ENCODE measurements at places on chromosomes 13 and 19.

- DNase-seq: no peak
Measured at GRCh38 chr13:55091172-55091571, 2049.5 kb upstream of the PRR20A start.

DNA sequence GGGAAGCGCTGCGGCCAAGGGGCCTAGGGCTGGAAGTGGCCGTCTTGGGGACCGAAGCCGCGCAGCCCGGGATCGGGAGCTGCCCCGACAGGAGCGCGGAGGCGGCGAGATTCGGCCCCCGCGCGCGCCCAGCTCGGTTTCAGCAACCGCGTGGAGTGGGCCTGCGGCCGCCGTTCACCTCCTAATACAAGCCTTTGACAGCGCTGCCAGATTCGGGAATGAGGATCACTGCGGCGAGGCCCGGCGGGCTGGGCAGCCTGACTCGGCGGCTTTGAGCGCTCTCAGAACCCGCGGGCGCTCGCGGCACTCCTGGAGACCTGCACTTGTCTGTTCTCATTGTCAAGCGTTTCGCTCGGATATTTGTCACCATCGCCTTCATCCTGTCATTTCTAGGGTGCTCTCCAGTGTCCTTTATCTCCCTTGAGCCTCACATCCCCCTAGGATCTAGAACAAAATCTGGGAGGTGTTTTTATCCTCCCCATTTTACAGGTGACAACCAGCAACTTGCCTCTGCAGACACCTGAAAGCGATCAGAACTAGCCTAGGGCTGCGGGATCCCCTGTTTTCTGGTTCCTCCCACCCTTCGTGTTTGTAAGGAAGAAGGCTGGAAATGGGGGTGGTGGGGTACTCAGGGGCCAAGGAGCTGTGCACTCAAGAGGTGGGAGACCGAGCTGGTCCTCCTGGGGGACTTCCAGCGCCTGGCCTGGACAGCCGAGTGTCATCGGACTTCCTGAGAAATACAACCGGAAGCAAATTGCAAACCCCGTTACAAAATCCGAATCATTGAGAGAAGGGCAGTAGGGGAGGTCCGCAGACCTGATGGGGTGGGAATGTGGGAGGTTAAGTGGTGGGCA lies 1.5 kb upstream of the CDX2 start:
- DNase-seq: no peak

- no peak for DNase-seq
Measured at GRCh38 chr13:50675651-50676050, 167.8 kb downstream of the DLEU7 start.

DNA sequence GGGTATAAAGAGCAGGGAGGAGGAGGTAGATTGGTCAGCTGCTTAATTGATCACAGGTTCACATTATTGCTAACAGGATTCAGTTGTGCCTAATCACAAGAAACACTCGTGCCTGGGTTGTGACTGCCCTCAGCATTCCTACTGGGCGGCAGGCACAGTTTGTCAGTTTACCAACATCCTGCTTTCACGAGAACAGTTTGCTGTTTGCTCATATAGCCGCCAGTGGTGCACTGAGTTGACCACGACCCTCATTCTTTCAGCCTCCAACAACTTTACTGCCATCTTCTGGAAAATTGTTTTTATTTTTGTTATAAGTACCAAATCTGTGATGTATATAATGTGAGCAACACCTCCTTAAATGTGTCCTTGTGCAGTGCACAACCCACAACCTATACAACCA lies 16.2 kb upstream of the IFT88 start:
- no peak for DNase-seq

DNA sequence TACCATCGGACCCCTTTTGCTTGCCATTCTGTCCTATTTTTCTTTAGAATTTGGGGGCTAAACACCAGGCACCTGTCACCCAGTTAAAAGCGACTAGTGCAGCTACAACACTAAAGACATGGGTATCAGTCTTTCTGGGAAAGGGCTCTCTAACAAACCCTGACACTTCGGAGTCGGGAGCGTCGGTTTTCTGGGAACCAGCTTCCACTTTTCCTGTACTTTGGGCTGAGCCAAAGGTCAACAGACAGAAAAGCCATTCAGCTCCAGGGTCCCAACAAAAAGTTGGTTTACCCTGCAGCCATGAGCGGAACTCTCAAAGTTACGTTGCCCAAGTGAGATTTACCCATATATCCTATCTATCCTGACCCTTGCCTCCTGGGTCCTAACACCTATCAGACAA lies 337.0 kb upstream of the SLITRK5 start:
- DNase-seq: no peak

DNA sequence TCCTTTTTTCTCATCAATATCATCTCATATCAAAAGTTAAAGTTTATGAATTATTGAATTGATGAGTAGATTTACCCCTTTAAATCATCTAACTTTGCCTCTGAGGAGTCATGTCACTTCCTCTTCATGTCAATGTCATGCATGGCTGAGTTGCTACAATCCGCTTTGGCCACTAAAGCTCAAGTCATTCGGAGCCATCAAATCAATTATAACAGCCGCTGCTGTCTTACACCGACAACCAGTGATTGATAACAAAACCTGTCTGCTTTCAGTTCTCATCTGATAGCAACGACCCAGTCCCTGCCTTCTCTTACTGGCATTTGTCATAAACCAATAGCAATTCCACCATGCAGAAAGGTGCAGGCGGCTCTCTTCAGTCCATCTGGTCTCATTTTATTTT lies 429.3 kb downstream of the DIAPH3 start:
- no peak for DNase-seq

DNA sequence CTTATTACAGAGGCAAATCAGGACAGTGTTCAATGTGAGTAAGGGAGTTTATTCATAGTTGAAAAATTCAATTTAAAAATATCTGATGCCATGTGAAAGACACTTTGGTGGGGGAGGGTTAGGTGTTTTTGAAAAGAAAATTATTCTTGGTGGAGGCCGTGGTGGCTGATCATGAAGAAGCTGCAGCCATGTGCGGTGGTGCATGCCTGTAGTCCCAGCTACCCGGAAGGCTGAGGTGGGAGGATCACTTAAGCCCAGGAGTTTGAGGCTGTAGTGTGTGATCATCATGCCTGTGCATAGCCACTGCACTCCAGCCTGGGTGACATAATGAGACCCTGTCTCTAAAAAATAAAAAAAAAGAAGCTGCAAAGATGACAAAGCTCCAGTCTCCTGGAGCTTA lies 28.6 kb downstream of the WDFY2 start:
- DNase-seq: no peak

- DNase-seq: no peak
Measured at GRCh38 chr13:45368005-45368404, 27.0 kb upstream of the TPT1 start.

- no peak for DNase-seq
Measured at GRCh38 chr13:70874636-70875035, 766.4 kb upstream of the KLHL1 start.

DNA sequence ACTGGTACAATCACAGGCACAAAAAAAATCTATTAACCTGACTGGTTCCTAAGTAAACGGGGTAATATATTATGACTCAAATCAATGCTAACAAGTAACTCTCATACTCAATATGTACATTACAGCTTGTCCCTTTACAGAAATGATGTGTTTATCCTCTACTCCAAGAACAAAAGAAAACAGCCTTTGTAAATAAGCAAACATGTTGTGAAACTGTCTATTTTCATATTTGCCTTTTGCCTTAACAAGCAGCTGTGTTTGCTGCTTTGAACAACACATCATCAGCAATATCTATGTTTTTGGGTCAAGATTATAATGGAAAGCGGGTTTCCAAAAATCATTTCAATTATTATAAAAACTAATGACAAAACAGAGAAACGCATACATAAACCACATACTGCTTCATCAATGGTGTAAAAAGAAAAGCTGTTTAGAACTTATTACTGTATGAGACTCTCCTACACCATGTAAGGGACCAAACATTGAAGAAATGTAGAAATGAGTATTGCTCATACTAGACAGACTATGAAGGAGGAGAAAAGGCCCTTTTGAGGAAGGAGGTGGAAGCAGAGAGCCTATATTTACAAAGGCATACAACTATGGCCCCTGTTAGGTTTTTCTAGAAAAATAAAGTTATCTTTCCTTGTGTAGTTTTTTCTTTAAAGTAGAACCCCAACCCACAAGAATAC lies 14.8 kb downstream of the TBC1D4 start:
- DNase-seq: no peak

- DNase-seq: no peak
Measured at GRCh38 chr19:1167687-1168571, 6.1 kb downstream of the SBNO2 start.

DNA sequence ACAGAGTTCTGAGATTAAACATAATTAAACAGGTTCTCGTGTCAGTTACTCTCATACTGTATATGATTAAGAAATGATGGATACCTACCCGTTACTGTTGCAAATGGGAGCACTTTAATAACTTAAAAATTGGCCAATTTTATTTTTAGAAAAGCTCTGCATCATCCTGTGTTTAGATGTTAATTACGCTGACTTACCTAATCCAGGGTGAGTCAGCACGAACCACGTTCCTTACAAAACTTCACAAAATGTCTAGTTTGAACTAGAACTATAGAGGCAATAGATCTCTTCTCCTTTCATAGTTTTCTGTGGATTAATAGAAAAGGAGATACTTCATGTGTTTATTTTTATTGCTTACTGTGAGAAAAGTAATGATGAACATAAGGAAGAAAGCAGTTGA lies 363.9 kb downstream of the MYO16 start:
- DNase-seq: no peak

DNA sequence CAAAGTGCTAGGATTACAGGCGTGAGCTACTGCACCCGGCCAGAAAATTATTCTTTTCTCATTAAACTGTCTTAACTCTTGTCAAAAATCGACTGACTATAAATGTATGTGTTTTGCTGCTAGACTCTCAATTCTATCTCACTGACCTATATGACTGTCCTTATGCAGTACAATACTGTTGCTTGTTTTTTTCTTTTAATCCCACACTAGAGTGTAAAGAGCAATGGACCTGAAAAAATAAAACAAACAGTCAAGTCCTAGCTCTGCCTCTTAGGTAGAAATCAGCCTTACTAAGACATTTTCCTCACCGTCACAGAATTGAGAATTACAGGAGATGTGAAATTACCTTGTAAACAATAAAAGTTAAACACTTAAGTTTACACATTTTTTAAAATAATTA lies 35.1 kb downstream of the INTS6 start:
- DNase-seq: no peak

DNA sequence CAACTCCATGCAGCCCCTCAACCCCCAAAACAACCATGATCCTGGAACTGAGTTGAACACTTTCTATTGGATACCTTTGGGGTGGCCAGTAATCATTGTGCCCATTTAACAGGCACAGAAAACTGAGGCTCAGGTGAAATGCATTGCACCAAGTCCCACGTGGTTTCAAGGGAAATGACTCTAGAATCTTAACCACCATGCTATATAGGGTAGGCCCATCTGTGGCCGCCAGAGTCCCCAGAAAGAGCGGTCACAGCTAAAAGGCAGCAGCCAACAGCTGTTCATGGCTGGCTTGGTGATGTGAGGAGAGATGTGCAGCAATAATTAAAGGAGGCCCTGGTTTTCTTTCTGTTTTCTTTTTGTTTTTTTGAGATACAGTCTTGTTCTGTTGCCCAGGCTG lies 2.6 kb downstream of the CNN1 start:
- no peak for DNase-seq

DNA sequence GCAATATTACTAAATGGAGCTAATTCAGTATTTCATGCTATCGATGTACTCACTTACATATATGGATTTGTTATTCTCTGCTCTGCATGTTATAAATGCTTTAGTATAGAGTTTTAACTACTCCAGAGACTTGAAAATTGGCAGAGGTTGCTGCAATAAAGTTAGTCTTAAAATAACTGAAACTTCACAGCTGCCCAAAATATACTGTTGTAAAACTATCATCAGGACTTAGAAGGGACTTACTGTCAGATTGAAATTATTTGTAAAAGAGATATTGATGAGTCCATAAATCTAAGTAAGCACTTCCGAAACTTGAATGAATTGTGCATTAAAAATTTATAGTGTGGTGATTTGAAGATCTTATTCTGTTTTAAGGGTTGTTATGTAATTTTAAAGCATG lies 1178.2 kb upstream of the PCDH20 start:
- no peak for DNase-seq

DNA sequence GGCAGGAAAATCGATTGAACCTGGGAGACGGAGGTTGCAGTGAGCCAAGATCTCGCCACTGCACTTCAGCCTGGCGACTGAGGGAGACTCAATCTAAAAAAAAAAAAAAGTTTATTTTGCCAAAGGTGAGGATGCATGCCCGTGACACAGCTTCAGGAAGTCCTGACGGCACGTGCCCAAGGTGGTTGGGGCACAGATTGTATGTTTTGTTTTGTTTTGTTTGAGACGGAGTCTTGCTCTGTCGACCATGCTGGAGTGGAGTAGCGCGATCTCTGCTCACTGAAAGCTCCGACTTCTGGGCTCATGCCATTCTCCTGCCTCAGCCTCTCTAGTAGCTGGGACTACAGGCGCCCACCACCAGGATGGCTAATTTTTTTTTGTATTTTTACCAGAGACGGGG lies 3.3 kb upstream of the ZNF552 start:
- DNase-seq: no peak

- no peak for DNase-seq
Measured at GRCh38 chr13:46908501-46908900, 11.6 kb upstream of the HTR2A start.

GRCh38 chr13:50389726-50390125 lies 374.5 kb downstream of the KCNRG start:
- DNase-seq: no peak

GRCh38 chr13:74166261-74167004 lies 32.2 kb upstream of the KLF12 start:
- no peak for DNase-seq

GRCh38 chr13:41013835-41014234 lies 5.3 kb downstream of the ELF1 start:
- no peak for DNase-seq

- no peak for DNase-seq
Measured at GRCh38 chr19:54136086-54136863, 1.3 kb upstream of the CNOT3 start.

DNA sequence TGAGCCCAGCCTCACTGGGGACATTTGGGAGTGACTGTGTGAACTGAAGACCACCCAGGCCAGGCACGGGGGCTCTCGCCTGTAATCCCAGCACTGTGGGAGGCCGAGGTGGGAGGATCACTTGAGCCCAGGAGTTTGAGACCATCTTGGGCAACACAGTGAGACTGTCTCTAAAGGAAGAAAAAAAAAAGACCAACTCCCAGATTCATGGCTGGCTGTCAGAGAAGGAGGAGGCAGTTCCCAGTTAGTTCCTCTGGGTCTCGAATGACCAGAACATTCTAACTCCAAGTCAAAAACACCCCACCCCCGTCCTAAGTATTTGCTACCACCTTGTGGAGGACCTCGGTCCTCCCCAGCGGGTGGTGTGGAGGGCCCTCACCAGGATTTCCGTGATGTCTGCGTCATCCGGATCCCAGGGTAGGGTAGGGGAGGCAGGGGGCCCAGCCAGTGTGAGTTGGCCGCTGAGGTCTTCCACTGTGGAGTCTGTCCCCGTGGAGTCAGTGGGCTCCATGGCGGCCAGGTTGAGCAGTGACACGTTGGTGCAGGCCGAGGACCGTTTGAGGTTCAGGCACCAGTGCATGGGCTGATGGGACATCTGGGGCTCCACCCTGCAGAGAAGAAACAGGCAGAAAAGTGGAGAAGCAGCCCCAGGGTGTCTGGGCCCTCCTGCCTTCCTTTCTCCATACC lies 1.3 kb downstream of the TSKS start:
- DNase-seq: no peak

GRCh38 chr19:799076-799881 lies 2.0 kb downstream of the PTBP1 start:
- no peak for DNase-seq

- DNase-seq: no peak
Measured at GRCh38 chr19:46181388-46181779, 33.3 kb downstream of the IGFL2 start.

- DNase-seq: no peak
Measured at GRCh38 chr13:37195621-37196020, 90.2 kb upstream of the CSNK1A1L start.
